ENCODE measurements at places on chromosomes 11 and 22.

GRCh38 chr11:130183878-130184610 lies 24.5 kb downstream of the ST14 start:
- DNase-seq = no peak

GRCh38 chr11:17272801-17273200 lies 3.7 kb upstream of the NUCB2 start:
- DNase-seq = no peak

DNA sequence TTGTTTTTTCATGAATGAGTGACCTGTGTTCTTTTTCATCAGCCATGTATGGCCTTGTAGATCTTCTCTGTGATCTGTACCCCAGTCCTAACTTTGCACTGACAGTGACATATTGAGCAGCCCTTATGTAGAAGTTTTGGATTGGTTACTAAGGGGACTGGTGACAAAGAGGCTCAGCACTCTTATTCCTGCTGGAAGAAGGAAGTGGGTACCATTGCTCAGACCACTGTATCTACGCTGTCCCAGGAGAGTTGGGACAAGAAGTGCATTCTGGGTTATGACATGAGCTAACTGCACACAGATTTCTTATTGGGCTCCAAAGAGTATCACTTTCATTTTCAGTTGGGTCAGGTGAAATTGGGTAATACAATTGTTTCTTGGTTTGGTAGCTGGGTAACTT lies 107.8 kb upstream of the RASSF10 start:
- no peak for DNase-seq

- DNase-seq = no peak
These were observed 34.7 kb downstream of the OPCML start for GRCh38 chr11:133497477-133498140.

- DNase-seq = no peak
These were observed 1.3 kb downstream of the DENND5A start for GRCh38 chr11:9263840-9264315.

DNA sequence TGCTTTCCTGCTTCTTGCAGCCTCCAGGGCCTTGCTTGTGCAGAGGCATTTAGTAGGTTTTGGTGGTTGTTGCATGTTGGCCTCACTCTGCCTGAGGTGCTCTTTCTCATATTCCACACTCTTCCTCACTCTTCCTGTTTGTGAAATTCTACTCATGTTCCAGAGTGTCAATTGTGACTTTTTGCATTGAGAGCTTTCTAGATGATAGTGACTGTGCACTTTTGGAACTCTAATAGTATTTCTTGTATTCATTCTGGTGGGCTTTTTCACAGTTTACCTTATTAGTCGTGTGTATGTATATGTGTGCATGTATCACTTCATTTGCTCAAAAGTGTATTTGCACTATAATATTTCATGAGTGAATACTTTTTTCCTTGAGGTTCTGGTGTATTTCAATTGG lies 11.3 kb downstream of the HSD17B12 start:
- DNase-seq = no peak

DNA sequence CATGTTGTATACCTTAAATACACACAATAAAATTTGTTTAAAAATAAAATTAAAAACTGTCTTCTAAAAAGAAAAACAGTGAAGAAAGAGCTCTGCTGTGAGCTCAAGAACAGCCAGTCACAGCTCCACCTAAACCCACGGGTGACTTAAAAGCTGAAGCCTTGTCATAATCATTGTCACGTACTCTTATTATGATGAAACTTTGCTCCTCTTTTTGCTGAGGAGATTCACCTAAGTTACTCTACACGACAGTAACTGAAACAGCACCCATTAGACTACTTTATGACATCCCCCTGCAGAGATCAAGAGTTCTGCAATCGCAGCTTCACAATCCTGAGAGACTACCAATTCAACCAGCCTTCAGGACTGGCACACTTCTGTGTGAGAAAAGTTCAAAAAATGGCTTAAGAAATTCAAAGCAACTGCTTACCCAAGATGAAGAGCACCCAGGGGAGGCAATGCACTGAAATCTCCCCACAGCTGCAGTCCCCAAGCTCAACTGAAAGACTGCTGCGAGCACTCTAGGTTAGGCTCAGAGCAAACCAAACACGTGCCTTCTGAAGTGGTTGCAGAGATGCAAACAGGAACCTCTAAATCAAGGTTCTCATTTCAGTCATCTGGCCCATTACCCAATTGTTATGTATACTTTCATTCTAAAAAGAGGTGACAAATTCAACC lies at the start of gene JAML:
Gene JAML, minus strand, starts transcription at position 501 of the 678 bp plus-strand sequence. CDS start 10,145 bp downstream, outside the sequence.
- no peak for DNase-seq

DNA sequence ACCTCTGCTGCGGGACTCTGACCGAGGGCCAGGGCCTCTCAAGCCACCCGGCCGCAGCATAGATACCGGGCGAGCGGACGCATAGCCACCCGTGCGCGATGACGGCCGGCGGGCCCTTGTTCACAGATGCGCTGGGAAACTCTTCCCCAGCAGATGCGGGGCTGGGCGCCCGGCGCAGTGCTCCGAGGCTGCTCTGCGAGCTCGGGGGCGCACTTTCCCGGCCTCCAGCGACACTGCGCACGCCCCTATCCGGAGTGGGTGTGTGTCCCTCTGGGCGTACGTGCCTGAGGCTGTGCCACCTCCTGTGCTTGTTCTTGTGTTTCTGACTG lies 104.7 kb upstream of the E2F8 start:
- DNase-seq = no peak

DNA sequence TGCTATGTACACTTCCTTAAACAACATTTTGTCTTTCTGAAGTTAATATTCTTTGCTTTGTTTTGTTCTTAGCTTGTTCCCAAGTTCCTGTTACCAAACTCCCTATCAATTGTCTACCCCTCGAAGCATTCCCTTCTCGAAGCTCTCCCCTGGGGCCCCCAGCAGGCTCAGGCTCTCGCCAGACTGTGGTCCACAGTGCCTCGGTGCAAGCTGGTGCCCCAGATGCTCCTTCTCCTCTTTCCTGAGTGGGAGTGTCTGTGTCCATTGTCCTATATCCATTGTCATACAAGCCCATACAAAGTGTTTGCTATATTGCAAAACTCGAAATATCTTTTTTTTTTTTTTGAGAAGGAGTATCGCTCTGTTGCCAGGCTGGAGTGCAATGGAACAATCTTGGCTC lies 51.7 kb upstream of the RTL6 start:
- DNase-seq = no peak

- peak; percentile 69 for DNase-seq
These were observed 13.3 kb downstream of the RSPH14 start for GRCh38 chr22:23128269-23129108.

GRCh38 chr11:85803920-85804319 lies 7.0 kb downstream of the SYTL2 start:
- DNase-seq = no peak

- DNase-seq = no peak
These were observed 408.2 kb downstream of the MN1 start for GRCh38 chr22:27393371-27393770.

DNA sequence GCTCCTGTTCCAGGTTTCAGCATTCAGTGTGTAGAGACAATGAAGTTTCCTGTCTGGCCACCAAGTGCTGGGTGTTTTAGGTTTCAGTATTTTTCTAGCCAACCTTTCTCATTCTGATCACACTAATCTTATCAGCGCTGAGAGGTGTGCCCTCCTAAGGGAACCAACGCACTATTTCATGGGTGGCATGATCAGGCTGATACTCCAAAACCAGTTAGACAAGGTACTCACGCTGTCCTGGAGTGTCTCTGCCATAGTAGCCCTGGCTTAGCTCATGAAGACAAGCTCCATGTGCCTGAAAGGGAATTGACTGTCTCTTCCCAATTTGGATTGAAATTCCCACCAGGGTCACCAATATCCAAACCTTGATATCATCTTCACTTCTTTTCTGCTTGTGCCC lies 8.0 kb upstream of the RAB38 start:
- DNase-seq = no peak

- no peak for DNase-seq
These were observed 38.3 kb upstream of the CYP2R1 start for GRCh38 chr11:14930369-14930768.

DNA sequence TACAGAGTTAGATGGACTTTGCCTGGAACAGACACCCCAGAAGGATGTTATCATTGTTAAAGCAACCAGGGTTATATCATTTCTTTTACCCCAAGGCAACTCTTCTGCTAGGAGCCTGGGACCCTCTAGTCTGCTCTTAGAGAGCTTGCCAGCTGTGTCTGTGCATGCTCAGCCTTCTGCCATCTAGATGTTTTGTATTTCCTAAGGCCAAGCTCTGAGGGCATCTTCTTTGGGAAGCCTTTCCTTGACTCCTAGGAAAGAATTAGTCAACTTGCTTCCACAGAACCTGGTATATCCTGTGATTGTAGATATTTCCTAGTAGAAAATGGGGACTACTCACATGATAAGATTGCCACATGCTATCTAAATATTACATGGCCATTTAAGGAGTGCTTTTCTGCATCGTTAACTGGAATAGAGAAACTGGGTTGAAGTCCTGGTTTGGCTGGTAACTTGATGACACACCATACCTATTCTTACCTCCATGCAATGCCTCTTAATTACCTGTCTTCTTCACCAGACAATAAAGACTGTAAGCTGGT lies 87.6 kb downstream of the STIM1 start:
- no peak for DNase-seq

GRCh38 chr11:44861849-44862557 lies 88.7 kb downstream of the TP53I11 start:
- DNase-seq = no peak

DNA sequence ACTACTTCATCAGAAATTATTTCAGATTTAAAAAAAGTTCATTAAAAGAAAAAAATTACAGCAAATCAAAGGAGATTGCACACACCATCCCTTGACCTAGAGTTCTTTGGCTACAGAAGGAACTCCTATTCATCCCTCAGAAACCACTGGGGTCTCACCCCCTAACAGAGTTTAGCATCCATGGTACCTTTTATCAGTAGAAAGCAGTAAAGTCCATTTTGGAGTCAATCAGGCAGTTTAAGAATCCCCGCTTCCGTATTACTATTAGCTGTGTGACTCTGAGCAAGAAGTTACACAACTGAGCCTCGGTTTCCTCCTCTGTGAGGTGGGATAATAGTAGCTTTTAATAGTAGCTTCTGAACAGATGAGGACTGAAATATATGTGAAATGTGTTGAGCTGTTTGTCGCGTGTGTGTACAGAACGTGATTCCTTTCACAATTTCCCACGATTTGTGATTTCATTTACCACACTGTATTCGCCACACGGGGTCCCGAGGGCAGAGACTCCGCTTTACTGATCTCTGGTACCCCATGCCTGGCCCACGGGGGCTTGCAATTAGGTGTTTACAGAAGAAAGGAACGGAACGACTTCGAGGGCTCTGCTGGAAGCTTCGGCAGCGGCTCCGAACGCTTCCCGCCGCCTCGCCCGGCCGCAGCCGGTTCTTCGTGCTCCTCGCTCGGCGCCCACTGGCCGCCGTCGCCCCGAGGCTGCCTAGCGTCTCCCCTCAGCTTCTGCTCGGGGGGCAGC lies 72.5 kb upstream of the ZBED5 start:
- no peak for DNase-seq

DNA sequence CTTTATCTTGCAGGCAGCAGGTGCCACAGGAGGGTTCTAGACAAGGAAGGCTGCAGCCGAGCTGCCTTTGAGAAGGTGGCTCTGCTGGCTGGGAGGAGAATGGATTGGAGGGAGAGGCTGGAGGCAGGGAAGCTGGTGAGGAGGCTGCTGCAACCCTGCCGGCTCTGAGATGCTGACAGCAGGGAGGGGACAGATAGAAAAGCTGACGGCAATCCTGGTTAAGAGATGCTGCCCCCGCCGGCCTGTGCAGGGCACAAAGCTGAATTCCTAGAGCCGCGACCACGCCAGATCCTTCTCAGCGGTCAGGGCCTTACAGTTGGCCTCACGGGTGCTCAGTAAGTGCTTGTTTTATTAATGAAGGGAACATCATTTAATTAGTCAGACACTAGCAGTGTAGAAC lies 105.4 kb downstream of the CACNA1I start:
- no peak for DNase-seq

DNA sequence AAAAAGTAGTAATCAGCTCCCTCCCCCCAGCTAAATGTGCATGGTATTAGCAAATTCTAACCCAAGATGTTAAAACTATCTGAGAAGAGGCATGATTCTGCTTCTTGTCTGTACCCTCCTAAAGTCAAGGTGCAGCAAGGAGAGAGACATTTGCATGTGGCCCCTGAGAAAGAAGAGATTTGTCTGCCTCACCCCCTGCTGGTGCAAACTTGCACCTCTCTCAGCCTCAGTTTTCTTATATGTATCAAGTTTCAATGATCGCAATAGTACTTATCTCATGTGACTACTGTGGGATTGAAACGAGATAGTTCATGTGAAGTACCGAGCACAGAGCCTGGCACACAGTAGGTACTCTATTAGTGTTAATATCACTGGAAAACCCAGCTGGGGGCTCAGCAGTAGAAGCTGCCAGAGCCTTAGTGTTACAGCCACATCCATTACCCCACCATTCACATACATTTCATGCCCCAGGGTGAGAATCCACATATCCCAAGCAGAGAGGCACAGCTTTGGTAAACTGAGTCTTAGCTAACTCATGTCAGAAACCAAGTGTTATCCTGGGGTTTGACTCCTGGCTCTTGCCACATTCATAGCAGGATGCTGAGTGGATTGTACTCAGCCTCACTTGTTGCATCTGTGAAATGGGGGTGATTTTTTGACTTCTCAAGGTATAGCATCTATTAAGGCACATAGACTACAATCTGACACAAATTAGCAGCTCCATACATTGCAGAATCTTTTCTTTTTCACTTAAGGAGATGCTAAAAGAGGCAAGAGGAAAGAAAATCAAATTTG lies 24.9 kb downstream of the CD44 start:
- DNase-seq = no peak

- no peak for DNase-seq
These were observed 29.0 kb upstream of the SMCO4 start for GRCh38 chr11:93572171-93572570.

- no peak for DNase-seq
These were observed 53.3 kb downstream of the TPBGL start for GRCh38 chr11:75293903-75294302.

DNA sequence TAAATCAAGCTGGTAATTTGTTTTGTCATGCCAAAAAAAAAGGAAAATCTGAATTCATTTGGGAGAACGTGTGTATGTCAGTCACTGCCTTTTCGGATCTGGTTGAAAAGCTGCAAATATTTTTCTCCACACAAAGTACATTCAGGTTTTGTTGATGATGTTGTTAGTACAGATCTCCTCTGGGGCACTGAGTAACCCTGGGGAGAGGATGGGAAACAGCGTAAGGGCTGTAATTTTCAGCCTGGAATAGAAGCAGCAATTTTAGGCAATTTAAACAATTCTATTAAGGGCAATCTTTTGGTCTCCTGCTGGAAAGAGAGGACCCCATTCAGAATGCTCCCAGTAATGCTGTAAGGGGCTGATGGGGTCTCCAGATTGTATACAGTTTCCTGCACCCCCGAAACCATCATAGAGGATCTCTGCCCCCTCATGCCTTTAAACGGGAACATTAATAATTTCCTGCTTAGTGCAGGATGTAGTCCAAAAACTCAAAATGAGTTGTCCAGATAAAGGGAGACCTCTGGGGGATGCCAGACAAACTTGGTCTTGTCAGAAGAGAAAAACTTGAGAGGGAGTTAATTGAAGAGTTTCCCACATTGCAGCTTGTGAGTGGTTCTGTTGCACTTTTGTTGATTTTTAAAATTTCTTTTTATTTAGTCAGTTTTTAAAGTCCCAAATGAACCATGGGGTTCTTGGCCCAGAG lies 132.3 kb downstream of the COMMD9 start:
- no peak for DNase-seq

GRCh38 chr11:16166571-16166970 lies 189.8 kb downstream of the SOX6 start:
- no peak for DNase-seq
